ENCODE measurements at places on chromosomes 12 and 14.

GRCh38 chr14:92952481-92953298 is 29.7 kb downstream of the CHGA start:
- no peak for DNase-seq

- DNase-seq: no peak
These were observed 31.9 kb upstream of the ACSM4 start for GRCh38 chr12:7271893-7272514.

- DNase-seq: no peak
These were observed 70.2 kb upstream of the NAV3 start for GRCh38 chr12:77760271-77761025.

DNA sequence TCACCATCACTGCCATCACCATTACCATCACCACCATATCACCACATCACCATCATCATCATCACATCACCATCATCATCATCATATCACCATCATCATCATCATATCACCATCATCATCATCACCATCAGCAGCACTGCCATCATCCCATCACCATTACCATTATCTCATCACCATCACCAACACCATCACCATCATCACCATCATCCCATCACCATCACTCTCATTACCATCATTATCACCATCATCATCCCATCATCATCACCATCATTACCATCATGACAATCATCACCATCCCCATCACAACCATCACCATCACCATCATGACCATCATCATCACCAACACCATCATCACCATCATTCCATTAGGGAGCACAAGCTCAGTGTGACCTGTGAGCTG is 318.0 kb downstream of the ADGRD1 start:
- DNase-seq: no peak

- DNase-seq: no peak
These were observed 112.6 kb downstream of the CRADD start for GRCh38 chr12:93789767-93790166.

DNA sequence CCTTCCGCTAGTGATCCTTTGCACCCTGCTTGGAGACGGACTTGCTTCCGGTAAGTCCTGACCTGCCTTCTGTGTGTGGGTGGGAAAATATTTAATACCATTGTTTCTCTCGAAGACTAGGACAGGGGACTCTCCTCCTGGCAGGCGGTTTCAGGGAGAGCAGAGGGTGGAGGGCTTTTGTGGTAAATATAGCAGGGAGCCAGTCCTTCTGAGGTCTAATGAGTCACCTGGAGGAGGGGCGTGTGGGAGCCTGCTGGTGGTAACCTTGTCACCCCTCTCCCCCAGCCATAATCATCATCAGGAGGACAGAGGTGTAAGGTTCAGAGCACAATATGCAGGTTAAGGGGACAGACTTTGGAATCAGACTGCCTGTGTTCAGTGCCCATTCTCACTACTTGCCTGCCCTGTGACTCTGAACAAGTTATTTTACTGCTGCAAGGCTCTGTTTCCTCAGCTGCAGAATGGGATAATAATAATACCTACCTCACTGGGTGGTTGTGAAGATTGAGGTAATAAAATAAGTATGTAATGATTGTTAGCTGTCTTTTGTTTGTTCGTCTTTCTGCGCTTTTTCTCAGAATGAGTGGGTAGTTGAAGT is 47.4 kb downstream of the SUSD6 start:
- DNase-seq: no peak

DNA sequence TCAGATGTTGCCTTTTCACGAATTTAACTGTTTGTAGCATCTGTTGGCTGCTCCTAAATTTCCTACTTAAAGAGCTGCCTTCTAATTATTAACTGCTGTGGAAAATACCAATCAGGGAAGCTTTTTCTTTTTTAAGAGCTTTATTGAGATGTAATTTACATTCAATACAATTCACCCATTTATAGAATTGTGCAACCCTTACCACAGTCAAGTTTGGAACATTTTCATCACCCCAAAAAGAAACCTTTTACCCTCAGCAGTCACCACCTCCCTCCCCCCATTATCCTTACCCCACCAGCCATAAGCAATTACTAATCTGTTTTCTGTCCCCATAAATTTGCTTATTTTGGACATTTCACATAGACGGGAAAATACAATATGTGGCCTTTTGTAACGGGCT is 1.4 kb downstream of the PCNX4 start:
- no peak for DNase-seq

- DNase-seq: no peak
These were observed 202.6 kb upstream of the RGS6 start for GRCh38 chr14:71729596-71729995.

DNA sequence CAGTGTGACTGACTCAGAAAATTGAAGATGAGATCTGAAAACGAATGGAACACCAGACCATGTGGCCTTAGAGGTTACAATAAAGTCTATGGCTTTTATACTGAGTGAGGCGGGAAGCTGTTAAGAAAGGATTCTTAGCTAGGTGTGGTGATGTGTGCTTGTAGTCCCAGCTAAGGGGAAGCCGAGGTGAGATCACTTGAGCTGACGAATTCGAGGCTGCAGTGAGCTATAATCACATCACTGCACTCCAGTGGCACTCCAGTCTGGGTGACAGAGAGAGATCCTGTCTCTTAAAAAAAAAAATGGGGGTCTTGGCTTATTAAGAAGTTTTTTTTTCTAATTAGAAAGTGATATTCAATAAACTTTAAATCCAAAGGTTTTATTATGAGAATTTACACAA is 678.6 kb downstream of the TMTC2 start:
- no peak for DNase-seq

- DNase-seq: no peak
These were observed 17.9 kb downstream of the FOXN3 start for GRCh38 chr14:89399157-89399556.

GRCh38 chr14:28785096-28785952 is 18.7 kb downstream of the FOXG1 start:
- DNase-seq: no peak

All from fibroblast of skin of left biceps (primary cell).